Left renal cortex interstitium (tissue), 4 donors: ENCODE measurements at places on chromosomes 16 and 17.

GRCh38 chr17:72634621-72635020, 457.9 kb downstream of the SLC39A11 start:
- DNase-seq: no peak

DNA sequence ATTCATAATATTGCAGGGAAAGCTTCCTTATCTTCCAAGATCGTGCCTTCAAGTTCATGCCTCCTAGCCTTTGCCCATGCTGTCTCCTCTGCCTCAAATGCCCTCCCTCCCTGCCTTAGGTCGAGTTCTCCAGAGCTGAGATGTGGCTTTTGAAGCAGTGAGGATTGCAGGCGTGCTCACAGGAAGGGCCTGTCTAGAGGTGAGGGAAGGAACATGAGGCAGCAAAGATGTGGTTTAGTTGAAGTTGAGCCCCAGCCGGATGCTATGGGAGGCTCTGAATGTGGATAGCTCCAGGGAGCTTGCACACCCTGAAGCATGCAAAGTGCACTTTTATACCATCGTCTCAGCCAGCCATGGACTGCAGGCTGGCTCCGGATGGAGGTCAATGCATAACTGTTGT, 754.6 kb upstream of the EEF2KMT start:
- no peak for DNase-seq

- no peak for DNase-seq
These were observed 282.0 kb downstream of the SEC14L1 start for GRCh38 chr17:77422748-77423113.

- DNase-seq: no peak
These were observed 53.1 kb downstream of the DNAH17 start for GRCh38 chr17:78523934-78524655.

- no peak for DNase-seq
These were observed 3.9 kb downstream of the PYCR1 start for GRCh38 chr17:81933178-81933699.

GRCh38 chr17:34853924-34854323, 107.3 kb downstream of the CCT6B start:
- no peak for DNase-seq

GRCh38 chr16:3454631-3455147, 11.2 kb downstream of the NAA60 start:
- no peak for DNase-seq

DNA sequence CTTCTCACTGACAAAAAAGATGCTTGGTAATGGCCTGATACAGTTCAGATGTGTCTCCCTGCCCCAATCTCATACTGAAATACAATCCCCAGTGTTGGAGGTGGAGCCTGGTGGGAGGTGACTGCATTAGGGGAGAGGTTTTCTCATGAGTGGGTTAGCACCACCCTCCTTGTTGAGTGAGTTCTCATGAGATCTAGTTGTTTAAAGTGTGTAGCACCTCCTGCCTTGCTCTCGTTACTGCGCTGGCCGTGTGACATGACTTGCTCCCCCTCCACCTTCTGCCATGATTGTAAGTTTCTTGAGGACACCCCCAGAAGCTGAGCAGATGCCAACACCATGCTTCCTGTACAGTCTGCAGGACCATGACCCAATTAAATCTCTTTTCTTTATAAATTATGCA, 5.0 kb downstream of the TSR1 start:
- no peak for DNase-seq

DNA sequence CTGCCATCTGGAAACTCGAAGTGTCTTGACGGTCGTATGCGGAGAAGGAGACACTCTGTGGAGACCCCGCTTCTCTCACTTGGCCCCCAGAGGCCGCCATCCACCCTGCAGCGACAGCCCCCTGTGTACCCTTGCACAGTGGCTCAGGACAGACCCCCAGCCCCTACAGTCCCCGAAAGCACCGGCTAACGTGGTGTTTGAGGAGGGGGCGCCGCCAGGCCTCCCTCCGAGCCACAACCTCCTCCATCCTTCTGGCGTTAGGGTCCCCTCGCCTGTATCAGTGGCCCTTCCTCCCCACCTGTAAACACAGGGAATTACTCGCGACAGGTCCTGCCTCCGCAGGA, 73.6 kb downstream of the LMF1 start:
- DNase-seq: no peak

GRCh38 chr17:57130708-57131461, 45.8 kb downstream of the AKAP1 start:
- peak; percentile 48 for DNase-seq

DNA sequence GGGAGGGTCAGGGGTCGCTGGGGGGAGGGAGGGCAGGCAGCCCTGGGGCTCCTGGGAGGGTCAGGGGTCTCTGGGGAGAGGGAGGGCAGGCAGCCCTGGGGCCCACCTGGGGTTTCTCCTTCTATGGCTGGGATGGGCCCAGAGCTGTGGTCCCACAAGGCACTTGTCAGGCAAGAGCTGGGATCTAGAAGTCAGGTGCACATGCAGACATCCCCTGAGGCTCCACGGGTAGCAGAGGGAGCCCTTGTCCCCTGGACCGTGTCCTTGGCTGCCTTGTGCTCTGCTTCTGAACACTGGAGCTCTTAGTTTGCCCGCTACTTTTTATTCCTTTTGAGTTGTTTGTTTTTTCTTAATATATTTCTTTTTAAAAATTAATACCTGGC, 1.8 kb downstream of the TUBB3 start:
- DNase-seq: no peak

GRCh38 chr16:67987460-67988160, 7.3 kb upstream of the DPEP3 start:
- DNase-seq: no peak

DNA sequence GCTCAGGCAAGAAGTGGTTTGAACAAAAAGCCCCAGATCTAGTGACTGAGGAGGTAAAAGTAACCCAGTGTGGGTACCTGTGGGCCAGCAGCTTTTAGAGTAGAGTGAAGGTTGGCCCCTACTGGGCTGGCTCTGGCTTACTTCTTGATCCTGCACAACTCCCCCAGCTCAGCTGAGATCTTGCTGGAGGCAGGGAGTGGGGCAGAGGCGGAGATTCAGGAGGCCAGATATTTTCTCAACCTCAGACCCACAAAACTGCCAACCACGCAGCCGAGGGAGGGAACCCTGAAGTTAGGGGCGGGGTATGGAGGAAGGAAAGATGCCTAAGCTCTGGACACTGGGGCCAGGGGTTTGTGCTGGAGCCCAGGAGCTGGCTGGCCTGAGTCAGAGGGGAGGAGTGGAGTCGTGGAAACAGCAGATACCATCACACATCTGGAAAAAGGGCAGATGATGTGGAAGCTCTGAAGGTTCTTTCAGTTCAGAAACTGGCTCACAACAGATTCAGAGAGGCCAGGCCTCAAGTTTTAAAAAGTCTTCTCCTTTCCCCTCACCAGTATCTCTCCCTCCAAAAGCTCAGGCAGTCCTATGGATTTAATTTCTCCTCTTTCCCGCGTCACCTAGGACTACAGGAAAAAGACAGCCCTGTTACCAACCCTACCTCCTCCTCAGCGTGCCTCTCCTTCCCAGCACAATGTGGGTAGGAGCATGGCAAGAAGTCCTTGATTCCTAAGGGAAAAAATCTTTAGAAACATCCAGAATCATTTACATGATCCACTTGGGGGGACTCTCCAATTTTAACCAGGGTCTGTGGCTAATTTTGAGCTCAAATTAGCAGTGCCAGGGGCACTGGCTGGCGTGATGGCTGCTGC, 48.1 kb downstream of the MYO18A start:
- DNase-seq: no peak

- no peak for DNase-seq
These were observed 2.1 kb downstream of the SPAG9 start for GRCh38 chr17:51118330-51119195.

DNA sequence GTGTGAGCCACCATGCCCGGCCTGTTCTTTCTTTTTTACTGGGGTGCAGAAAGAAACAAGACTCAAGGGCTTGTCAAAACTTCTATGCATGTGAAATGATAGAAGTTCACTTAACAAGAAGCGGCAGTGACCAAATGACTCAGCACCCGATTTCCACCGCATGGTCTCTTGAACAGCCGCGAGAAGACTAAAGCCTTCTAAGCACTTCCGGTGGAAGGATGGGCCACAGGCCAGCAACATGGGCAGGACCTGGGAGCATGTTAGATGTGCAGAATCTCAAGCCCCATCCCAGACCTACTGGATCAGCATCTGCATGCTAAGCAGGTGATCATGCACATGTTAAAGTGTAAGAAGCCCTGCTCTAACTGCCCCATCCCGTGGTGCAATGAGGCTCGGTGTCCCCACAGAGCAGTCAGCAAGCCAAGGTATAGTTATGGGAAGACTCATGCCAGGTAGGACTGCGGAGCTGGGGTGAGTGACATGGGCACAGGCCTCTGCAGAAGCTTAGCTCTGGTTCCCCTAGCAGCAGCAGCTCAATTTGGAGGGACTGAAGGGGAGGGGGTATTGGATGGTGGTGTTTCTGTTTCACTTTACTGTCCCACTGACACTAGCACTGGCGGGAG, 88.5 kb upstream of the HNF1B start:
- DNase-seq: no peak

DNA sequence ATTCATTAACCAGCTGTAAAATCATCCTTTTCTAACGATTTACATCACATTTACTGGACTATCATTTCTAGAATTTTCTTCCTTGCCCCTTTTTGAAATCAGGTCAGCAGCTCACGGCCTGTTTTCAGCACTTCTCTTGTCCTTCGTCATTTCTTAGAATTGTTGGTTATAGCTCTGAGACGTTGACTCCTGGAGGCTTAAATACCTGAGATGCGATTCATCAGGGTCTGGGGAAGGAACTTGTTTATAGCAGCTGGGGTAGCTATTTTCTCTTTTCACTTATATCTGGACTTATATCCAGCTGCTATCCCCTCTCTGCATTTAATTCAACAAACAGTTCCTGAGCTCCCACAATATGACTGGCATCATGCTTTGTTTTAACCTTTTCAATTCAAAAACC, 338.7 kb upstream of the TNRC6C start:
- DNase-seq: no peak

GRCh38 chr17:82078433-82078832, 12.8 kb upstream of the DUS1L start:
- no peak for DNase-seq

- no peak for DNase-seq
These were observed 53.6 kb downstream of the GRIN2A start for GRCh38 chr16:10128397-10129258.

DNA sequence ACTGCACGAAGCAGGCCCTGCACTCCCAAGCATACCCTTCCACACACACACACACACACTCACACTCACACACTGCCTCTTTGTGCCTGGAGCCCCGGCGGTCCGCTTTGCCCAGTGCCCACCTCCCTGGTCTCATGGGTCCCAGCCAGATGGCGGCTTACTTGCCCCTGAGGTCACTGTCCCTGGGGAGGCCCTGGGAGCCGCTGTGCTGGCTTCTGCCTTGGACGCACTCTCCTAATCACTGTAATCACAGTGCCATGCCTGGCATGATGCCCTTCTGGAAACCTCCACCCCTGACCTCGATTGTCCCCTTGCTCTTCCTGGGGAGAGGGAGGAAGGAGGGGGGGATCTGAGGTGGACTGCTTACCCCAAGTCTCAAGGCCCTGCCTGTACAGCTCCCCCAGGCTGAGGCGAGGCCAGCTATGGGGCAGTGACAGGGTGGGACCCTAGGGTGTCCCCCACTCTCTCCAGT, 36.0 kb downstream of the ARHGAP23 start:
- DNase-seq: no peak

GRCh38 chr16:62050793-62051192, 14.6 kb upstream of the CDH8 start:
- no peak for DNase-seq

DNA sequence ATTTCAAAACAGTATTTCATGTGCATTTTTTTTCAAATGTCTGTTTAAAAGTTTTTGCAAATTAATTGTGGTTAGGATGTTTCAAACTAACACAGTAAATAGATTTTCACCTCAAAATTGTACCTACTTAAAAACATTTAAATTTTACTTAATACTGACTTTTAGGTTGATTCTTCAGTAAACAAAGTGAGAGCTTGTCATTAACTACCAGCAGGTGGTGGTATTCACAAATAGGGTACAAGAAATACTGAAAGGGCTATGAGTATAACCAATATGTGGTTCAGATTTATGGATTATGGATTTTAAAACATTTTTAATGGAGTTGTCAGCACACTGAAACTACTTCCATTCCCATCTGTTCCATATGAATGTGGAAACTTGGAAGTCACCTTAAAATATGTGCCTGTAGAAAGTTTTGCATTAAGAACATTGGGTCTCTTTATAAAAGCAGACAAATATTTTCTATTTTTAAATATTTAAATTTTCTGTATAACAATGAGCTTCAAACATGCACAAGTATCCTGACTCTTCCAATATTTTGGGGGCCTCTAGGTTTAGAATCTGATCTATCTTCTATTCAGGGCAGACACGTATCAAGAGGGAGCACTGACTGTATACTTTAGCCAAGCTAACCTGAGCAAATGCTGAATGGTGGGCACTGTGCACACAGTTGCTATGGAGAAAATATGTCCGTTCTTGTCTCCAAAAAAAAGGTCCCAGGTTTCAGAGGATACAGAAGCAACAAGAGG, 155.6 kb downstream of the SNX11 start:
- DNase-seq: no peak

DNA sequence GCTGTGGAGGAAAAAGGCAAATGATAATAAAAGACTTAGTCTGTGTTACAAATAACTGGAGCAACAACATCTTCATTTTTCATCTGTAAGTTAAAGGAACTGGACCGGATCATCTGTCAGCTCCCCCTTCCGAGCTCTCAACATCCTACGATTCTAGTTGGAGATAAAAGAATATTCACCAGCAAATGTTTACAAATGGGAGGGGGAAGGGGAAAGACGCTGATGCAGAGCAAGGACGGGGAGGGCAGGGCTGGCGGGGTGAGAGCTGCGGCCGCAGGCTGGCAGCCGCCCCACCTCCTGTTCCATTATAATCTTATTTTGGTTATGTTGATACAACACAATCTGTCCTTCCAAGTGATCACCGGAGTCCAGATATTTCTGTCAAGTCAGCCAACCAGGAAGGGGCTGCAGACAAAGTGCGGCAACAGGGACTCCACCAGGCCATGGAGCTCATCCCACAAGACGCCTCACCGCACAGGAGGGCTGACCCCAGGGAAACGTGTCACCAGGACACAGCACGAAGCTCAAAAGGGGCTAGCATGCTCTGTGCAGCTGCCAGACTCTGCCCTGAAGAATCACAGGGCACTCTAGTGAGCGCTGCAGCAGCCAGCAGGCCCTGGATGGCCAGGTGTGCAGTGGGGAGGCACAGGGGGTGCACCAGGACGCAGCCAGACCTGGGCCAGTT, 19.7 kb downstream of the FBXO31 start:
- no peak for DNase-seq

DNA sequence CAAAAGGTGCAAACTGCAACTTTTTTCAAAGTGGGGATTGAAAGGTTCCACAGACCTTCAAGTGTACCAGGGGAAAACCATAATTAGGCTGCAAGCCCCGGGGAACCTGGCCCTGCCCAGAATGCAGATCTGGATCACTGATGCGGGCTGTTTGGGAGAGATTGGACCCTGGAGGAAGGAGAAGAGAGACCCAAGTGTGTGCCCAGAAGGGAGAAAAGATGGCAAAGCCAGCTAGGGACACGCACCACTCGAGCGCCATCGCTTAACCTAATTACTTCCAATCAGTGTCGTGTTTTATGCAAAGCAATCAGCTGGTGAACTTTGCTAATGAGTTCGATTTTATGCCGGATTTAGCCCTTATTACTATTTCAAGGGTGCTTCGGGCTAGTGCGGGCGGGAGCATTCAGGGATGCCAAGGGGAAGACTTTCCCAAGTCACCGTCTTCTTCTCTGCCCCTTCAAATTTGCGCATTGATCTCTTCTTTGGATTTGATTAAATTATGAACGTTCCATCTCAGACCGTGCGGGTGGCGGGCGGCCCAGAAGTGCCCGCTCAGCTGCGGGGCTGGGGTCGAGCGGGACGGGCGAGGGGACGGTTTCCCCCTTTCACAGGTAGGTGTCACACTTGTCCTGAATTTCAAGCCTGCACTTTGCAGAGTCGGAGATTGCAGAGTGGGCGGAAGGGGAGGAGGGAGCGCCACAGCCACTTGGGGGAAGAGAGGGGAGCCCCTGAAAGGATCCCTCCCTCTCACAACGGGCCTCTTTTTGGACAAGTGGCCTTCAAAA, 4.0 kb downstream of the IRX5 start:
- no peak for DNase-seq
